K562 (cell line): ENCODE measurements at places on chromosomes 7 and 10. TPM values are rescaled to one million over a fixed set of nuclear protein-coding genes. Genes with fewer than 3 reads are reported as not detected.

The ELAPOR2 gene
- 35.0 and 36.3 TPM in 2 replicates for total RNA-seq

The MSMB gene
- not detected in 2 replicates for total RNA-seq

DNA sequence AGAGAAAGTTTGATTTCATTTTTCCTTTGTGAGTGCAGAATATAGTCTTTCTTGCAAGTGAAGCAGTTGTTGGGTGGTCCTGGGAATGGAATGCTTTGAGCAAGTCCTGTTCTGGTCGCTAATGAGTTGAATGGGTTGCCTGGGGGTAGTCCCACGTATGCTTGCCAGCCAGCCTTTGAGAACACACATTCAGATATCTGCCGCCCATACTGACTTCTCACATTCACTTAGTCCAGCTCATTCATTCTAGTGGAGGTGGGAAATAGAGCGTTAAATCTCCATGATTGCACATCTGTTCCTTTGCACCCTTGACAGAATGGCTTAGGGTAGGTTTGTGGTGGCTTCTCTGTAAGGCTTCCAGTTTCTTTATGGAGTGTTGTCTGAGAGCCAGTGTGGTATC lies 256.6 kb downstream of the SORCS3 start:
- DNase-seq: no peak

The H2BK1 gene
- total RNA-seq: not detected in 2 replicates

DNA sequence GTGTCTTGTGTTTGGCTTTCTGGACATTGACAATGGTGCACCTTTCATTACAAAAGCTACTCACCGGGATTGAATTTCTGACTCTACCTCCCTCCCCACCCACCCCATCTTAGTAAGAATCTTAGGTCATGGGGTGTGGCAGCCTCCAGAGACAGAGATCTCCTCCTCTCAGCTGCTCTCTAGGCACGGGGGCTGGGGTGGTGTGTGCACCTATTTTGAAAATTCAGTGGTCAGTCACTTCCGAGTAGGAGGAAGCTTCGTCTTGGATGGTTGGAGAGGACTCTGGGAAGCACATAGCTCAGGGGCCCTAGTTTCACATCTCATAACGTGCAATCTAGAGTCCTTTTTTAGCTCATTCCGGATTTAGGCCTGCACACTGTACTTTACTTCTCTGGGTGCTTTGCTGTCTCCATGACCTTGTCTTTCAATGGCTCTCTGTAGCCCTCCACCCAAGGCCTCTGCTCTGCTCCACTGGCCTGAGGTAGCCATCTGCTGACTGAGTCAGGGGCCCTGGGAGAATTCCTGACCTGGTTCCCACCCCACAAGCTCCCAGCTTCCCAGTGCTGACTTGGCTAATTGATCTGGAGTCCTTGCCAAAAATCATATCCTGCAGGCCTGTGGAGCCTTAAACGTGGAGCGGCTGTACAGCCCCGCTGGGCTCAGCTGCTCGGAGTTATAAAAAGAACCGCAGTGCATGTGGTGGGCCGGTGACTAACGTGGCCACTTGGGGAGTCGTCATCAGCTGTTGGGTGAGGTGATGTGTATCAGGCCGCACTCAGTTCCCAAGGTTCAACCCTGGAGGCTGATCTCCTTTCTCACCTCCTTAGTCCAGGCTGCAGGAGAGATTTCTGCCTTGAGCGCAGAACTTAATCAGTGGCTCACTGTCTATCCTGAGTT lies 19.3 kb upstream of the ADAMTS14 start:
- DNase-seq: peak; percentile 69

DNA sequence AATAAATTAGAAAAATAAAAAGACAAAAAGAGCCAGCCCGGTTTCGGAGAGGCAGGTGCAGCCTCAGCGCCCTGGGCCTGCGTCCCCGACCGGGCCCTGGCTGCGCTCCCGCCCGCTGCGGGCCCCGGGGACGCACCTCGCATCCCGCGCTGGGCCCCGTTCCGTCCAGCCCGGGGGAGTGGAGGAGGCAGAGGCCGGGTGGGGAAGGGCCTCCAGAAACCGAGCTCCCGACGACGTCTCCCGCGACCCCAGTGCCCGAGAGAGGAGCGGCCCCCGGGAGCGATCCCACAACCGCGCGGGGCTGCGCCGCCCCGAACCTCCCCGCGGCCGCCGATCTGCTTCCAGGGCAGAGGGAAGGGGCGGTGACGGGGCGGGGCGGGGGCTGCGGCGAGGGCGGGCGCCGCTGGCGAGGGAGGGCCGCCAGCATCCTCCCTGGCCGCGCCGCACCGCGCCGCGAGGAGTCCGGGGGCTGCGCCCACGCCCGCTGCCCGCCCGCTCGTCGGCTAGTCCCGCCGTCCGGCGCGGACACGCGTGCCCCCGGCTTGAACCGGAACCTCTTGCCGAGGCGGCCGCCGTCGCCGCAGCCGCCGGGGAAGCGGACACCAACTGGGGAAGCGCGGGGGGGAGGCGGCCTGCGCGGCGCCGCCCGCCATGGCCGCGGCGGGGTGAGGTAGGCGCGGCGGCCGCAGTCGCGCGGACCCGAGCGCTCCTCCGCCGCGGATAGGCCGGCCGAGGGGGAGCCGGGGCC lies at the start of gene CCNY:
Gene CCNY, plus strand, starts transcription at position 426 of the 748 bp plus-strand sequence. CDS start 545 bp downstream, outside the sequence.
- DNase-seq: peak; percentile 88

The RBP3 gene
- not detected in 2 replicates for total RNA-seq

- peak; percentile 9 for DNase-seq
Measured at GRCh38 chr10:116669832-116670644, 49.3 kb downstream of the PNLIPRP2 start.

DNA sequence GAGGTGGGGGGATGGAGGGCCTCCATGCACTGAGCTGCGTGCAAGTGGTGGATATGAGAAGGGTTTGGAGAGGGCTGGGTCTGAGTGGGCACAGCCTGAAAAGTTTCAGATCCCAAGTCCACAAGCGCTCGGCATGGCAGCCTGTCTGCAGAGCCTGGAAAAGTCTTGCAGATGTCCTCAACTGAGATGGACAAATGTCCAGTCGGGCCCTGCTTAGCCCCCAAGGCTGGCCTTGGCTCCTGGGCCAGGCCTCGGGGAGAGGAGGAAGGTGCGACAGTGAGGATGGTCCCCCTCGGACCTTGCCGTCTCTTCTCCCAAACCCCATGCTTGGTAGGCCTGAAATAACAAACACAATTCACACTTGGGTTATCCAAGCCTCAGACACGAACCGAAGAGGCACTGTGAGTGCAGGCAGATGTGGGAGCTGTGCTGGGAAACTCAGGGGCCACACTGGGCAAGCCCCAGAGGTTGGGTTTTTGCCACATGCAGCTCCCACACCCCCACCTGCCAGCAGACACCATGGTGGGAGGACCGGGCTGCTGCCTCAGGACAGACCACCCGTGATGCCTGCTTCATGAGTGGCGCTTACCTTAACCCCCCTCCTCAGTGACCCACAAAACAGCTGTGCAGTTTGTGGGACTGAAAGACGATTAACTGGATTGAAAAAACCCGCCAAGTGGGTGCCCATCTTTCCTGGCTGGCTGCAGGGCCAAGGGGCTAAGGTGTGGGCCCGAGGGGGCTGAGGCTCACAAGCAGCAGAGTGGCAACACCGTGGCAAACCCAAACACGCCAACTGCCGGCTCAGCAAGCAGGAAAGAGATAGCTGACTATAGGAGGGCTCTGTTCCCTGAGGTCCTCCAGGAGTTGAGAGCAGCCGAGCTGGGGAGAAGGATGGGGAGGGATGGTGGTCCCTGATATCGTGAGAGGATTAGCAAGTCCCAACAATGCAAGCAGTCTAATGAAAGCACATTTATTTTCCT lies 156.8 kb downstream of the RNF216 start:
- no peak for DNase-seq

- DNase-seq: no peak
Measured at GRCh38 chr10:60910543-60910942, 33.4 kb downstream of the RHOBTB1 start.

GRCh38 chr10:112201334-112201733 lies 17.8 kb upstream of the GPAM start:
- DNase-seq: no peak

The FAM20C gene
- 0.09 and 0.20 TPM in 2 replicates for total RNA-seq

GRCh38 chr7:71996141-71996540 lies 416.0 kb downstream of the CALN1 start:
- DNase-seq: no peak

- no peak for DNase-seq
Measured at GRCh38 chr10:98173260-98173659, 38.8 kb downstream of the R3HCC1L start.

- DNase-seq: no peak
Measured at GRCh38 chr10:89122433-89123051, 84.6 kb downstream of the CH25H start.

The CADPS2 gene
- total RNA-seq: 0.04 and 0.18 TPM in 2 replicates

The TDRD1 gene
- not detected in 2 replicates for total RNA-seq

- peak; percentile 71 for DNase-seq
Measured at GRCh38 chr7:35624299-35625186, 70.4 kb downstream of the HERPUD2 start.

- DNase-seq: no peak
Measured at GRCh38 chr10:32605787-32606186, 159.8 kb downstream of the CCDC7 start.

The ARMC3 gene
- total RNA-seq: 0.35 and 0.58 TPM in 2 replicates

The AKR1D1 gene
- total RNA-seq: not detected in 2 replicates

DNA sequence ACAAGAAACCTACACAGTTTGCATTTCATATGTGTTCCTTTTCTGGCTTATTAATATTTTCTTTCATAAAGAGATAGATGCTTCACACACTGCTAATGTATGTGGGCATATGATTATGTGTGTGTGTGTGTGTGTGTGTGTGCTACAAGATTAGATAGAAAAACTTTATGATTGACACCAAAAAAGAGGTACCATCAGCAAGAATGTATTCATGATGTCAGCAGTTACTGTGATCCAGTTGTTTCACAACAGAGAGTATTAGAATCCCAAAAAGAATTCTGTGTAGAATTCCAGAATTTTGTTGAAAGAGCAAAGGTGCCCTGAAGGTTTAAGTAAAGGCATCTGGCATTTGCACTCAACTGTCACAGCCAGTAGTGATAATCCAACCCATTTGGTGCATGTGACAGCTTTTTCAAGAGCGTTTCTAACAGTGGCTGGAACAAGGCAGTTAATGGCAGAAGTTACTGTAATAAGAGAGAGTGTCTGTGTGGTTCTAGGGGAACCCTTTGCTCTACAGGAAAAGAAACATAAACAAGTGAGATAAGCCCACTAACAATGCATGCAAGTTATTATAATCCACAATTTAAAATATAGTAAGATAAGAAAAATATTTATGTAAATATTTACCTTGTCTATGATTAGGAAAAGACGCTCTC lies 16.6 kb downstream of the RELN start:
- DNase-seq: no peak

DNA sequence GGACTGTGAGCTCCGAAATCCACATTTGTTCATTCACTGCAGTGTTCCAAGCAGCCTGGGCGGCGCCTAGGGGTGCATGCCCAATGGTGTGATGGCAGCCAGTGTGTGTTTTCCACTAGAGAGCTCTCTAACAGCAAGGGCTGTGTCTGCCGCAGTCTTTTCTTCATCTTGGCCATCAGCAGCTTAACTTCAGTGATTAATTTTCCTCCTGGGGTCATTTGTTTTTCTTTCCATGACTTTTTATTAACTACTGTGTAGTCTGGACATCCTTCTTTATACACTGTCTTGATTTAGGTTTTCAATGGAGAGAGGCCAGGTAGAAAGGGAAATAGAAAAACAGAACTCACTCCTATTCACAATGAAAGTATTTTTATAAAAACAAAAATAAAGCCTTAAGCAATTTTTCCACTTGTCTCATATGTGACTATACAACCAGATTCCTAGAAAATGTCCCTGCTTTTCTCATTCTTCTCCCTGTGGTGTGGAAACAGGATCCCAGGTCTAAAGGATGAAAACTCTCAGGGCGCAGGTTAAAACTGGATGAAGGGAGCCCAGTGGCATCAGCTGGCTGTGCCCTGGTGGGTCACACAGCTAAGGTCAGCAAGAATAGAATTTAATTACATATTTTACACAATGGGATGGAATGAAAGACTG lies 176.8 kb downstream of the PKD1L1 start:
- DNase-seq: no peak

GRCh38 chr7:106177738-106178592 lies 65.9 kb upstream of the SYPL1 start:
- DNase-seq: no peak

DNA sequence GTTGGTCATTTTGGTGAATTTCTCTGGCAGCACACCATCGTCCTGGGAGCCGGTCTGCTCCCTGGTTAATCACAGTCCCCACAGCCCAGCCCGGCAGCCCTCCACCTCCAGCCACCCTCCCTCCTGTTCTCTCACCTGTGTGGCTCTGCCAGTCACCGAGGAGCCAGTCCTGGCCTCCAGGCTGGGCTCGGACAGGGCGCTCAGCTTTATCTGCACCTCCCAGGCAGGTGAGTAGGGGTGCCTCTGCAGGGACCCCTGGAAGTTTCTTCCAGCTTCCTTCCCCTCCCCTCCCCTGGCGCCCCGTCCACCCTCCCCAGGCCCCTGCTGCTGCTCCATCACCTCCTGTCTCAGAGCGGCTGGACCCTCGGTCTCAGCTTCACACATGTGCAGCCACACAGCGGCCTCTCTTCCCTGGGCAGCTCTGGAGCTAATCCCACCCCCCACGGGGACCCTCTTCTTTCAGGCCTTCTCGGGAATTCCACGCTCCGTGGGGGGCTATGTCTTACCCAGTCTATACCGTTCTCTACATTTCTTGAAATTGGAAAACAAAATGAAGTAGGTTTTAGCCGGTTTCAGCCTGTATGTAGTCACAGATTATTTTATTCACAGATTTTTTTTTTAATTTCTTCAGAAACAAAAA lies 213.9 kb upstream of the PPP2R2D start:
- DNase-seq: no peak

The GPR26 gene
- total RNA-seq: not detected in 2 replicates

The CTAGE4 gene
- total RNA-seq: 0.07 TPM in 1 of 2 replicates, not detected in the other

The TRIM56 gene
- 26.6 and 29.7 TPM in 2 replicates for total RNA-seq

- no peak for DNase-seq
Measured at GRCh38 chr7:12369756-12370155, 33.9 kb downstream of the VWDE start.

- DNase-seq: no peak
Measured at GRCh38 chr10:86712317-86712707, 44.0 kb downstream of the LDB3 start.

- DNase-seq: no peak
Measured at GRCh38 chr10:81096558-81096957, 558.9 kb downstream of the SH2D4B start.

The INMT gene
- total RNA-seq: 0.11 and 0.27 TPM in 2 replicates

DNA sequence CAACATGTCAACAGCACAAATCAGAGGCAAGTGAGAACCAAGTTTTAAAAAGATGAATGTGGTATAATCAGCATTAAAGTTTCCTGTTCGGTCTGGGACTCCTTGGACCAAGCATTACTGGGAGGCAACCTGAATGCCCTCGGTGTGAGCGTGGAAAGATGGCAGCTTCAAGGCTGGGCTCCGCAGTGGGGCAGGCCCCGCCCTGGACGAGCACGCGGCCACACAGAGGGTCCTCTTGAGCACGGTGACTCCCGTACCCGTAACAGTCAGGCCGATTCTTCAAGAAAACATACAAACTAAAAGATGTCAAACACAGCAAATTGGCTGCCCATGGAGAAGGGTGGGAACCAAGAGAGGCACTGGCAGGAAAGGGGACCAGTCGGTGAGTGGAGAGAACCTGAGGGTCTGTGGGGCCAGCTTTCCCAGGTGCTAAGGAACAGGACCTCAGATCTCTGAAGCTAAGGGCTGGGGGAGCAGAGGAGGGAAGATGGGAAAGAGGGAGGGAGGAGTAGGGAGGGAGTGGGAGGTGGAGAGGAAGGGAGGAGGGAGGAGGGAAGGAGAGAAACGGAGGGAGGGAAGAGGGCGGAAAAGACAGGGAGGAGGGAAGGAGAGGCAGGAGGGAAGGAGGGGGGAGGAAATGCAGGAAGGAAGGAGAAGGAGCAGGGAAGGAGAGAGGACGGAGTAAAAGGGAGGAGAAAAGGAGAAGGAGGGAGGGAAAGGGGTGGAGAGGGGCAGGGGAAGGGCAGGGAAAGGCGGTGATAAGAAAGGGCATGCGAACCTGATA lies 71.2 kb upstream of the FAM20C start:
- DNase-seq: no peak

The GDI2 gene
- total RNA-seq: 266 and 273 TPM in 2 replicates
